ENCODE measurements at places on chromosomes 7 and 10. TPM values are rescaled to one million over a fixed set of nuclear protein-coding genes. Genes with fewer than 3 reads are reported as not detected.
A peak's percentile ranks its signal among the peaks of the same experiment; 100 is the strongest.

The ITIH5 gene
- total RNA-seq = 0.09 TPM

The PPP1R9A gene
- total RNA-seq = 0.45 TPM

The GRB10 gene
- total RNA-seq = 20.1 TPM

The AMPH gene
- 3.2 TPM for total RNA-seq

The RELN gene
- total RNA-seq = 7.5 TPM

The CHN2 gene
- 0.81 TPM for total RNA-seq

The ADAM22 gene
- total RNA-seq = 2.4 TPM

The CELF2 gene
- total RNA-seq = 42.8 TPM

The IL6 gene
- total RNA-seq = 3.8 TPM

The ITGB8 gene
- 79.2 TPM for total RNA-seq

The CRYGN gene
- total RNA-seq = 0.16 TPM

The MPP7 gene
- total RNA-seq = 2.7 TPM

The SLIT1 gene
- total RNA-seq = 0.09 TPM

The TAS2R41 gene
- not detected for total RNA-seq

- no peak for DNase-seq
These were observed at the start of gene ASB10 for GRCh38 chr7:151186640-151187408. Gene ASB10 (minus strand): TSS chr7:151187250. CDS start chr7:151187130, 120 bp downstream.

- DNase-seq = no peak
These were observed 64.5 kb upstream of the MYL10 start for GRCh38 chr7:101693498-101694091.

GRCh38 chr7:112185005-112185834 lies 21.0 kb downstream of the DOCK4 start:
- no peak for DNase-seq

DNA sequence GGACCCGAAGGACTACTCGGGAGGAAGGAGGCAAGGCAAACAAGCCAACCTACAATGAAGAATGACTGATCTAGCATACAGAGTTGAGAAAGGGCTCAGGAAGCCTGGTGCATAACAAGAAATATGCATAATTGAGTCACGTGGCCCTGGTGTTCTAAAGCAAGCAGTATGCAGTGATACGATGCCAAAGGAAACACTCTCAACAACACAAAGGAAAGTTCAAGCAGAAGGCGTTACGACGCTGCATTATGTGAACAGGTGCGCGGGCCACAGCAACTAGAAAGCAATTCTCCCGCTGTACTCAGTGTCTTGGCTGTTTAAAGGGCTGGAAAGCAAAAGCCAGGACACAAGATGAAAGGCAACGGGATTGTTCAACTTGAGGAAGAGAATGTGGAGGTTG lies 100.8 kb downstream of the PRTFDC1 start:
- peak; percentile 52 for DNase-seq

DNA sequence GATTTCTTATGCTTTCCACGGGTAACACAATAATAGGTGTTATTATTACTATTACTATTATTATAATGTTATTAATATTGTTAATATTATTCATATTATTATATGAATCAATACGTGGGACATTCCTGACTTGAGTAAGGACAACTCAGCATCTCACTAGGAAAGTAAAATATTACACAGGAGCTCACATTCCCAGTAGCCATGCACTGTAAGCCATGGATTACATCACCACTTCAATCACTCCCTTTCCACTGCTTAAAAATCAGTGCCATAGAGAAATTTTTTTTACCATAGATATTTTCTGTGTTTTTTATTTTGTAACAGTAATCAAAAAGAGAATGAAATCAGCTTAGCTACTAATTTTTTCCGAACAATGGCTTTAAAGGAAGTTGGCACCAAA lies 68.5 kb upstream of the DGKI start:
- no peak for DNase-seq

- no peak for DNase-seq
These were observed 226.6 kb upstream of the BMPER start for GRCh38 chr7:33678569-33679335.

- DNase-seq = no peak
These were observed 15.6 kb downstream of the PDAP1 start for GRCh38 chr7:99392659-99393354.

DNA sequence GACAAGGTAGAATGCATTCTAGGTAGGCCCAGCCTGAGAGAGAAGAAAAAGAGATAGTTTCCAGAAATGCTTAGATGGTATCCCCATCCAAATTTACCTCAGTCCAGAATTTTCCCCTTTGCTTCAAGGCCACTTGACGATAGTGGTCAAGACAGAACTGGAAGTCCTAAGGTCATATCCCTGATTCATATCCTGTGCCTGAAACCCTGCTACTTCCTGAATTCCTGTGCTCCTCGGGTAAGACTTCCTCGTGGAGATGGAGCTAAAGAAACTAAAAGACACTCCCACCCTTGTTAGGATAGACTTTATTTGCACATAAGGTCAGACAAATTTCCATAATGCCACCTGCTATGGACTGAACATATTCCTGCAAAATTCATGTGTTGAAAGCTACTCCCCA lies 175.9 kb downstream of the EVX1 start:
- no peak for DNase-seq

DNA sequence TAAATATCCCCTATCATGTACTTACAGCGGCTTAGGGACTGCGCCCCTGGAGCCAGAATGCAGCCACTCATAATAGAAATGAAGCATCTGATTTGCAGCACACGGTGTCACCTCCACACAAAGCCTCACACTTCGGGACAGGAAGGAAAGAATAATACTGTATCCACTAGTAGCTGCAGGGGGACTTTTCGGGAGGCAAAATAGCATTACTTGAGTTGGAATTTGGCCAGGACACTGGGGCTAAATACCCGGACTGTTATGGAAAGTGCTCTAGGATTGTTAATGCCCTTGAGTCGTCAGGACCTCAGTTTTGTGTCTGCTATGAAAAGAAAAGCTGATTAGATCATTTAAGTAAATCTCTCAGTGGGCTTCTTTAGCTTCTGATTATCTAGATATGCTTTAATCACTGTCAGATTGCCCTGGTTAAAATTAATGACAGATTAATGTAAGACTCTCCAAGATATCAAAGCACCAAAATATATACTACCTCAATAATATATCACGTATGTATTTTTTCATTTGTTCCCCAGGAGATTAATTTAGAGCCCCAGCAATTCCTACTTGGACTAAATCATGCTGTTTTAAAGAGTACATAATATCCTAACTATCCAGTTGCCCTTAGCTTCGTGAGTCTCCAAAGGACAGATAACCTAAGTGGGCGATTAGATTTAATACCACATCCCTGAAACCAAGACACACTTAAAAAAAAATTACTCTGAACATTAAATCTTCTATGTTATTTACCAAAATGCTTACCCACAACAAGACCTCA lies 173.0 kb upstream of the NEBL start:
- no peak for DNase-seq

DNA sequence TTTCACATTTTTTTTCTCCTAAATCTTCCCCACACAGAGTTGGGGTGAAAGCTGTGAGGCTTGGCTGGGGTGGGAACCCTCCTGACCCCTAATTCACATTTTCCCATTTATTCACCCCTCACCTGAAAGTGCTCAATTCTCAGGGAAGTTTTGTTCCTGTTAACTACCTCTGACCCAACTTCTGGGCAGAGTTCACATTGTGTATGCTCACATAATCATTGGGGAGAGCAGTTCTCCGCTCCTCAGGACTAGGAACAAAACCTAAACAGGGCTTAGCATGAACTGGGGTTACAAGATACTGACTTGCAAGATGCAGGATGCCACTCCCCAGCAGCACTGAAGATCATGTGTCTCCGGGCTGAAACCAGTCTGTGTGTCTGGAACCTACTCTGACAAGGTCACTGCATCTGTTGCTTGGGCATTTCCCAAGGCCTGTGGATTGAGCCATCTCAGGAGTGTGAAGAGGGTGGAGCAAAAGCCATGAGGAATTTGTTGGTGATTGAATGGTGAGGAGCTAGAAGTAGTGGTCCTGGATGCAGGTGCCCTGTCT lies 258.1 kb upstream of the IGFBP3 start:
- DNase-seq = no peak

DNA sequence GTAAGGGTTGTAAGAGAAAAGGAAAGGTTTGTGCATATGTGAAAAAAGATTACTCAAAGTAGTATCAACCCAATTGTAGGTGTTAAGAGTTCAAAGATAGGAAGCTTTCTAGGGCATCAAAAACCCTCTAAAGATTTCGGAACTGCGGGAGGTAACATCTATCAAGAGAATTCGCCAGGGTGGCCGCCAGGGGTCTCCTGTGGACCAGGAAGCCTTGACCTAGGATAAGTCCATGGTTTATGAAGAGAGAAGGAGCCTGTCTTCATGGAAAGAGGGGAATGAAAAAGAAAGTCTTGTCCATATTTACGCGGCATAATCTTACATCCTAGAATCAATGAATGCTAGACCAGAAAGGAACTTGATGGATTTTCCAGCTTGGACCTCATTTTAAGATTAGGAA lies 140.7 kb upstream of the CALCR start:
- peak; percentile 64 for DNase-seq

DNA sequence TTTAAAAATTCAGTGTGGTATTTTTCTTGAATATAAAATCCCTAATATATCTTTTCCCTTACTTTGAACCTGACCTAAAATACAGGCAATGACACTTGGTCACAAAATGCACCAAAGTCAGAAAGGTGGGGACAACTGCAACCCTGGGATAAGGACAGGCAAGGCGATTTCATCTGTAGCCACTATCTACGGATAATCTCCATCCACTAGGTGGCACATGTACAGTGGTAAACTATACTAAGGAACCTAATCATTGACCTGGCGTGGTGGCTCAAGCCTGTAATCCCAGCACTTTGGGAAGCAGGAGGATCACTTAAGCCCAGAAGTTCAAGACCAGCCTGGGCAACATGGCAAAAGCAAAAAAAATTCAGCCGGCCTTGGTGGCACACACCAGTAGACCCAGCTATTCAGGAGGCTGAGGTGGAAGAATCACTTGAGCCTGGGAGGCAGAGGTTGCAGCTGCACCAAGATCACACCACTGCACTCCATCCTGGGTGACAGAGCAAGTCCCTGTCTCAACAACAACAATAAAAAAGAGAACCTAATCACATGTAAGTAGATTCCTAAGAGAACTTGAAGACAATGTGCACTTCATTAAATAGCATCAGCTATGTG lies 98.9 kb downstream of the KMT2C start:
- peak; percentile 70 for DNase-seq

DNA sequence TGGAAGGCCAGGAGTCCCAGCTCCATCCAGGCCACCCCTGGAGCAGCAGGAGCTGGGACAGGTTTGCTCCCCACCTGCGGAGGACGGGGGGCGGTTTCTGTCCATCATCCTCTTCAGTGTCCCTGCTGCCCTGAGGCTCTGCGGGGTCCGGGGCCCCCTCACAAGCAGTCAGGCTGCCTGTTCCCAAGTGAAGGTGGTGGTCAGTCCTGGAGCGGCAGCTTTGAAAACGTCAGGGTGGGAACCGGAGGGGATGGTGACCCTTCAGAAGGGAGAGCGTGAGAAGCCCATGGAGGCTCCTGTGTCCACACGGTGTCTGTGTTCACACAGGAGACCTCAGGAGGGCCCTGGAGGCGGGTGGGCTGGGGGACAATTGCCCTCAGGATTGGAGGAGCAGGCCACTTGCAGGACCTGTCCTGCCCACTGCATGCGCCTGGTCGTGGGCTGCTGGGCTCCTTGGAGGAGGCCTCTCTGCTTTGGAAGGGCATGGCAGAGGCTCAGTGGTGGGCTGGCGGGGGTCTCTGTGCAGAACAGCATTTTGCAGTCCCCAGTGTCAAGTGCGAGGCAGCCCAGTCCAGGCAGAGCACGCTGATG lies 49.3 kb upstream of the INPP5A start:
- no peak for DNase-seq

DNA sequence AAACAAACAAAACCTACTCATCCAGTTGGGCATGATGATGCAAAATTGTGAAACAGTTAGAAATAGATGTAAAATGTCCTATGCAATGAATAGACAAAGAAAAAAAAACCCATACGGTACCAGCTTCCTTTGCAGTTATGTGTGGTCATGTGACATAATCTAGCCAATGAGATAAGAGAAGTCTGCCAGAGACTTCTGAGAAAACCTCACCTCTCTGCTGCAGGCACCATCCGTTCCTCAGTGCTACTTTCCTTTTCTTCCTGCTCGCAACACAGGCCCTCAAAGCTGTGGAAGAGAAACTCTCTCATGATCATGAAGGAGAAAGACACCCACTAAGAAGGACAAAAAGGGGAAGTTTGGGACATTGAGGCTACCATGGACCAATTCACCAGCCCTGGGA lies 76.8 kb upstream of the CARD11 start:
- no peak for DNase-seq

DNA sequence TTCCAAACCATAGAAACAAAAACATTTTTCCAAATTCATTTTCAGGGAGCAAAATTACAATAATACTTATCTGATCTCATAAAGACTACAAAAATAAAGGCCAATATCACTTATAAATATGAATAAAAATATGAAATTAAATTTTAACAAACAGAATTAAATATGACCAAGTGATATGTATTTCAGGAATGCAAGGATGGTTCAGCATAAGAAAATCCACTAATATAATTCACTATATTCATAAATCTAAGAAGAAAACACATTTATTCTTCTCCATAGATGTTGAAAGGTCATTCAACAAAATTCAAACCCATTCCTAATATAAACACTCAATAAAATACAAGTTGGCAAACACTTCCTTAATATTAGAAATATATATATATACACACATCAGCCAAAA lies 115.2 kb upstream of the TMEM168 start:
- no peak for DNase-seq

GRCh38 chr10:75512203-75512933 lies 80.9 kb downstream of the LRMDA start:
- peak; percentile 51 for DNase-seq

DNA sequence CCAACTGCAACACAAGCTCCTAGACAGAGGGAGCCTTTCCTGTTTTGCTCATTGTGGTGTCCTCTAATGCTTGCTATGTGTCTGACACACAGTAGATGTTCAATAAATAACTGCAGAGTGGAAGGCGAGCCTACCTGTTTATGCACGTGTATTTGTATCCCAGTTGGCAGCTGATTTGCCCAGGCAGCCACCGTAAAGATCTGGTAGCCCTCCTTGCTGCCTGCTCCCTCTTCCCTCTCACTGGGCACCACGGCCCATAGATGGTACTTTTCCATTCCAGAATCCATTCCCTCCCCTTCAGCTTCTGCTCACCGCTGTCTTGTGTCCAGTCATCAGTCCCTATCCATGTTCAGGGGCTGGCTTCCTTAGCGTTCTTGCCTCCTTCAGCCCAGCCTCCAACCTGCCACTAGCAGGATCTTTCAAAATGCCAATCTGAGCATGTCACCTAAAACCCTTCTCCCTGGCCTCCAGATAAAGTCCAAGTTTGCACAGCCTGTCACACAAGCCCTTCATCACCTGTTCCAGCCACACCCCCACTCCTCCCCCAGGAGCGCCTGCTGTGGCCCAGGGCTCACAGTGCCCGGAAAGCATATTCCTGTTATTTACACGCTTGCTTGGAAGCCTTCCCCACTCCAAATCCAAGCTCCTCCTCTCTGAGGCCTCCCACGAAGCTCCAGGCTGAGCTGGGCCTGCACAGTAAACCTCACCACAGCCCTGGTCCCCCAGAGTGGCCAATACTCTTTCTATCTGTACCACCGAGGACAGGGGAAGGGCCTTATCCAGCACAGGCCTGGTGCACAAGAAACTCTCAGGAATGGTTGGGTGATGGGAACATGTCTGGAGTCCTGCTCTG lies 21.0 kb downstream of the ZCCHC24 start:
- DNase-seq = peak; percentile 29

Data from fibroblast of the aortic adventitia (primary cell).